ENCODE measurements at places on chromosomes 12 and 14.
A peak's percentile ranks its signal among the peaks of the same experiment; 100 is the strongest.

DNA sequence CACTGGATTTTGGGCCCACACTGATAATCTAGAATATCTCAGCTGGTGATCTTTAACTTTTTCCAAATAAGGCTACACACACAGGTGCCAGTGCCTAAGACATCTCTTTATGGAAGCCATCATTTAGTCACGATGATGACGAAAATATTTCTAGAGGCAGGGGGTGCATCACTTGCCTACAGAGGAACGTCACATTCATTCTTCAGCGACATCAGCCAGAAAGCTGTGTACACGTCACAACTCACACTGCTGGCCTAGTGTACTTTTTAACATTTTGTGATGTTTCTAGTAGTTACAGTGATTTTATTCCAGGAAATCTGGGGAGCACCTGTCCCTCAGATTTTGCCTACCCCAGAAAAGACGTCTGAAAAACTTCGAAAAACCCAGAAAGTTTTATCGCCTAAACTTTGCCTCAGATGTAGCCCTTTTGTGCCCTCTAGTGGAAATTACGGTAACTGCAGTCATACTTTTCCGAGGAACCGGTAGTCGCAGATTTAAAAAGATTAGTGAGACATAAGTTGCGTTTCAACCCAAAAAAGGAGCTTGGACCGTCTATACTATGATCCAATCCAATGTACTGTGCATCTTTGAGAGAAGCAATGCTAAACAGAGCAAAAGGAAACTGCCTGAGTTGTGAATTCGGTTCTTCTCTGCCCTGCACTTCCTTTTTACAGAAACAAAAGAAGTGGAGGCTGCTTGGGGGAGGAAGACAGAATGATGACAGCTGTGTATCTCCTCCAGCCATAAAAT is 64.3 kb upstream of the STON2 start:
- DNase-seq = peak; percentile 28

DNA sequence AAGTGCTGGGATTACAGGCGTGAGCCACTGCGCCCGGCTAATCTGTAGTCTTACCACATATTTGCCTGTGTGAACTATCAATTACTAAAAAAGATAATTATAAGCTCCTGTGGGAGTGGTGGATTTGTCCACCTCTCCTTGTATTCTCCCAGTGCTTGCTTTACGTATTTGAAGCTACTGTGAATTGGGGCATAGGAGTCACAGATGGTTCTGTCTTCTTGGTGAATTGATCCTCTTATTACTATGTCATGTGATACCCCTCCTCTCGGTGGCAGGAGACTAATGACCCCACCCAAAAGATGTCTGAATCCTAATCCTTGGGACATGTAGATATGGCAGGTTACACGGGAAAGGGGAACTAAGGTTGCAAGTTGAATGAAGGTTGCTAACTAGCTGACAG is 11.8 kb downstream of the GPR132 start:
- DNase-seq = no peak

DNA sequence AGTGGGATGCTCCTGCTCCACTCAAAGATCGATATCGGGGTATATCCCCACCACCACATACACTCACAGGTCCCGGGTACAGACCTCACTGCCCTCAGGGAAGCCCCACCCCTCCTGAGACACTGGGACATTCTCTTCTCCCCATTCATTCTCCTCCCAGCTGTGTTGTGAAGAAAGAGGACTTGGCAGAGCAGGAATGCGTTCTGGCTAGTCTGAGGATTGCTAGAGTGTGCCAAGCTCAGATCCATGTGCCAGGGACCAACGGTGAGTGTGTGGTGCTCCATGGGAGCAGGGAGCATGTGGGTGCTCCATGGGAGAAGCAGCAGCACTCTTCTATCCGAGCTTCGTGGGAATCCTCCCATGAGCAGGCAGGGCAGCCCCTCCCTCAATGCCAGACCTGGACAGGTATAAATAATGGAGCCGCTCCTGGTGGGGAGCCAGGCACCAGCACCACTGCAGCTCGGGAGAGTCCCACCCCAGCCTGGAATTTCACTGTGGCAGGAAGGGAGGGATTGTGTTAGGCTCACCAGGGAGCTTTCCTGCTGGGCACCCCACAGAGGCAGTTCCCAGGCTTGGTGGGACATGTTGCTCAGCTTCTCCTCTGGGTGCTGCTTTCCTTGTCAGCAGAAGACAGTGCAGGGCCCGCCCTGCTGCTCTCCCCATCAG is 2.3 kb upstream of the KRT5 start:
- DNase-seq = no peak

- no peak for DNase-seq
Observed at GRCh38 chr12:65803251-65803650, 21.0 kb upstream of the HMGA2 start.

- no peak for DNase-seq
Observed at GRCh38 chr14:75279153-75279762, 630 bp downstream of the FOS start.

GRCh38 chr12:41206298-41206697 is 18.2 kb downstream of the PDZRN4 start:
- no peak for DNase-seq

DNA sequence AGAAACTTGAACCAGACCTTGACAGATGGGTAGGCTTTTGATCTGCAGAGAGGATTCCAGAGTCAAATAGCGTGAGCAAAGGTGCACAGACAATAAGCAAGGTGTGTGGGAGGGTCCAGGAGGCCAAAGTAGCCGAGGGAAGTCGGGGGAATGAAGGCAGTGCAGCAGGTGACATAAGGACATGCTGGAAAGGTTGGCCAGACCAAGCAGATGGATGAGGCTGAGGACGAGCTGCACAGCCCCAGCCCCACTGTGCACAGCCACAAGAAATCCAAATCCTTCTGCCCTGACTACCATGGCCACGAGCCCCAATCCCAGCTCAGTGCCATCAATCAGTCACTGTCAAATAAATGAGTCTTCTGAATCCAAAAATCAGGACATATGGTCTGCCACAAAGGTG is 5.4 kb downstream of the TTC7B start:
- no peak for DNase-seq

DNA sequence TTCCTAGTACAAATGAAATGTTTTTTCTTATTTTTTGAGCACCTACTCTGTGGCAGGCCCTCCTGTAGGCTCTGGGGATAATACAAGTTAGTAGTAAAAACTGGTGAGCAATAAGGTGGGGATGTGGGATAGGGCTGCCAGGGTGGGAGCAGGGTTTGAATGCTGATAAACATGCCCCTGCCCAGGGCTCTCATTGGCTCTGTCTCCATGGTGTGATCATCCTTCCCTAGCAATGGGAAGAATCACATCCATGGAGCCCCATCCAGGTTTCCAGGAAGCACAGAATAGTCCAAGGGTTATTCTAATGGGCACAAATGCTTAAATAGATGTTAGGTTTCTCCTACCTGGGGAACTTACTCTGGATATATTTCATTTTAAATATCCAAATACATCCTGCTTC is 45.5 kb downstream of the GIT2 start:
- no peak for DNase-seq

DNA sequence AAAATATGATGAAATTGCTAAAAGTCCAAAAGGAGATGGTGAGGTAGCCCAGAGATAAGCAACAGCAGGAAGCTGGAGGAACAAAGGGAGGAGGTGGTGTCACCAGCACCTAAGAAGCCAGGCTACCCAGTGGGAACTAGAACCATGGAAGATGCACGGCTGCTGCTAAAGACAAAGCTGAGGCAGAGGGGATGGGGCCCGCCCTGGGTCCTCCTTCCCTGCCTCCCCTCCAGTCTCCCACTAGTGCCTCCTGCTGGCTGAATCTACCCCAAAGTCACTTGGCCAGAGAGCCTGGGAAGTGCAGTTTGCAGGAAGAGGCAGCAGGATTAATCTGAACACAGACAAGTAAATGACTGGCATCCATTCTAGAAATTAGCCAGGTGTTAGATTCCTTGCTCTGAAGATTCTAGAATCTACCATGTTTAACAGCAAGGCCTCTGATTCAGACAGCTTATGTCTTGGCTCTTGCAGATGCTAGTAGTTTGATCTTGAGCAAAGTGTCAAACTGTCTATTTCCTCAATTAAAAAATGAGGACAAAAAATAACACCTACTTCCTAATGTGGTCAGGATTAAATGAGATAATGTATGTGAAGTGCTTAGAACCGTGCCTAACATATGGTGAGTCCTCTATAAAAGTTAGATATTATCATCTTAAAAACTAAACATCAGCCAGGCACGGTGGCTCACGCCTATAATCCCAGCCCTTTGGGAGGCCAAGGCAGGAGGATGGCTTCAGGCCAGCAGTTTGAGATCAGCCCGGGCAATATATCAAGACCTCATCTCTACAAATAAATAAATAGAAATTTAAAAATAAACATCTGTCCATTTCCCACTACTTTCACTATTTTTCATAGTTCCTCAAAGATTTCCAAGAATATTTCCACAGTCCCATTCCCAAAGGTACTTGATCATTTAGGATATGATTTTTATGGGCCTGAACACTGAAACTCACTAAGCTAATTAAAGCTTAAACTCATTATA is 5.8 kb upstream of the LRP10 start:
- no peak for DNase-seq

- DNase-seq = no peak
Observed at GRCh38 chr12:54625598-54625997, 9.1 kb downstream of the LACRT start.

DNA sequence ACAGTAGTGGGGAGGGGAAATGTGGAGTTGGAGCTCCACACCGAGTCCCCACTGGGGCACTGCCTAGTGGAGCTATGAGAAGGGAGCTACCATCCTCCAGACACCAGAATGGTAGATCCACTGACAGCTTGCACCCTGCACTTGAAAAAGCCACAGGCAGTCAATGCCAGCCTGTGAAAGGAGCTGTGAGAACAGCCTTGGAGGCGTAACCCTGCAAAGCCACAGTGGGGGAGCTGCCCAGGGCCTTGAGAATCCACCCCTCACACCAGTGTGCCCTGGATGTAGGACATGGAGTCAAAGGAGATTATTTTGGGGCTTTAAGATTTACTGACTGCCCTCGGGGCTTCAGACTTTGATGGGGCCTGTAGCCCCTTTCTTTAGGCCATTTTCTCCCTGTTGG is 12.5 kb downstream of the CTSG start:
- no peak for DNase-seq

- DNase-seq = no peak
Observed at GRCh38 chr14:103315351-103315911, 18.6 kb upstream of the EIF5 start.

DNA sequence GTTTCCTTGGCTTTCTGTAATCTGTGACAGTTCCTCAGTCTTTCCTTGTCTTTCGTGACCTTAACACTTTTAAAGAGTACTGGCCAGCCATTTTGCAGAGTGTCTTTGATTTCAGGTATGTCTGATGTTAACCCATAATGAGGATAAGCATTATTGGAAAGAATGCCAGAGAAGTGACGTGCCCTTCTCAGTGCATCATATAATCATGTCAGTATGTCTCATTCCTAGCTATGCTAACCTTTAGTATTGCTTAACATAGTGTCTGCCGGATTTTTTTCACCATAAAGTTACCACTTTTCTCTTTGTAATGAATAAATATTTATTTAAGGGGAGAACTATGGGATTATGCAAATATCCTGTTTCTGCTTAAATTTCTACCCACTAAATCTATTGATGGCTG is 28.5 kb downstream of the RERG start:
- DNase-seq = no peak

DNA sequence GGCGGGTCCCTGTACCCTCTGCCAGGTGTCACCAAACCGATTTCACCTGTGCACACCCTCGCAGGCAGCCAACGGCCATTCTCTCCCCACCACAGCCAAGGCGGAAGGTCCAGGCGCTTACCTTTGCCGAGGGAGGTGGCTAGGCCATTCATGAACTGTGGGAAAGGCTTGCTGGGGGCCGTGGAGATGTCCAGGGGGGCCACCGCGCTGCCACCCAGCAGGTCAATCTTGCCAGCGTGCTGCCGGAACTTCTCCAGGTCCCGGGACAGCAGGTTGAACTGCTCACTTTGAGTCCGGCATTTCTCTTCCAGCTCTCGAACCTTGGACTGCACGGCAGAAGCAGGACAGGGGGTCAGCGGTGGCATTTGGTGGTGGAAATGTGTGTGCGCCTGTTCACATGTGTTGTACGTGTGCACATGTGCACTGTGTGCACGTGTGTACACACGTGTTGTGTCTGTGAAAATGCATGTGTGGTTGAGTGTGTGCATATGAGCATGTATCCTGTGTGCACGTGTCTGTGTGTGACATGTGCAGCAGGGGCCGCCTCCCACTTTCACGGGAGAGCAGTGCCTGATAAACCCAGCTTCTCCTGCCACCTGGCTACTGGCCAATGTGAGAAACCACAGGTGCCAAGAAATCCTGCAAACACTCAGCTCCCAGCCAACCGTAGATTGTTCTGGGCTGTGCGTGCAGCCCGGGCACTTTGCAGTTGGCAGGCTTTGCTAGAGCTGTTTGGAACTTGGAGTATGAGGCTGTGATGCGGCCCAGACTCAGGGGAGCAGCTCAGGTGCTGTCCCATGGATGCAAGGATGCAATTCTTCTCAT is 118.9 kb downstream of the PIWIL1 start:
- DNase-seq = no peak

DNA sequence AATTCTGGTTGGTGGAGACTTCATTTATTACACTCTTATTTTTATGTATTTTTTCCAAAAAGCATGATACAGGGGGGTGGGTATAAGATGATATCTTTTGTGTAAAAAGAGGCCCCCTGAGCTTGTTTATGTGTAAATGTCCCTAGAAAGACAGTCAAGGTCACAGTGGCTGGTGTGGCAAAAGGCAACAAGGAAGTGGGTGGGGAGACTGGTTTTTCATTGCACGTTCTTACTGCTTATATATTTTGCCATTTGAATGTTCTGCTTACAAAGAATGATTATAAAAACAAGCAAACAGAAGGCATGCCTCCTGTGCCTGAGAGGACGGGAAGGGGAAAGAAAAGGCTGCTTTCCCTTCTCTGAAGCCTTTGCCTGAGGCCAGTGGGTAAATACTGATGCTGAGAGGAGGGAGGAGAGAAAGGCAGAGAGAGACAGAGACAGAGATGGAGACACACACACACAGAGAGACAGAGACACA is 24.1 kb upstream of the ADIPOR2 start:
- DNase-seq = no peak

GRCh38 chr12:106107566-106107965 is 31.2 kb downstream of the NUAK1 start:
- DNase-seq = no peak

DNA sequence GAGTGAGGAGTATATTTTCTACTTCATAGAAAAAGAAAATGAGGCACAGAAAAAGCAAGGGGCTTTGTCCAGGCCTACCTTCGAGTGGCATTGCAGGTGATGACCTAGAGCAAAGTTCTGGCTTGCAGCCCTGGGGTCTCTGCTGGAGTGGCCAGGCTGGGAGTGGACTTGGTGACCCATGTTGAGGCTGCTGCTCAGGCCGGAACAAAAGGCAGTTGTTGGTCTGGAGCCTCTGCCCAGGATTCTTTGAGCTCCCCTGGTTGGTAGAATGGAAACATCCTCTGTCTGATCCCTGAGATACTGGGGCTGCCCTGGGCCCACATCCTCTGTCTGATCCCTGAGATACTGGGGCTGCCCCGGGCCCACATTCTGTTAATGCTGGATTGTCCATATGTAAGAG is 86.1 kb downstream of the ADCK1 start:
- DNase-seq = no peak

All from GM18507 (cell line).